ENCODE measurements at places on chromosomes 2 and 18. TPM values are rescaled to one million over a fixed set of nuclear protein-coding genes. Genes with fewer than 3 reads are reported as not detected.

DNA sequence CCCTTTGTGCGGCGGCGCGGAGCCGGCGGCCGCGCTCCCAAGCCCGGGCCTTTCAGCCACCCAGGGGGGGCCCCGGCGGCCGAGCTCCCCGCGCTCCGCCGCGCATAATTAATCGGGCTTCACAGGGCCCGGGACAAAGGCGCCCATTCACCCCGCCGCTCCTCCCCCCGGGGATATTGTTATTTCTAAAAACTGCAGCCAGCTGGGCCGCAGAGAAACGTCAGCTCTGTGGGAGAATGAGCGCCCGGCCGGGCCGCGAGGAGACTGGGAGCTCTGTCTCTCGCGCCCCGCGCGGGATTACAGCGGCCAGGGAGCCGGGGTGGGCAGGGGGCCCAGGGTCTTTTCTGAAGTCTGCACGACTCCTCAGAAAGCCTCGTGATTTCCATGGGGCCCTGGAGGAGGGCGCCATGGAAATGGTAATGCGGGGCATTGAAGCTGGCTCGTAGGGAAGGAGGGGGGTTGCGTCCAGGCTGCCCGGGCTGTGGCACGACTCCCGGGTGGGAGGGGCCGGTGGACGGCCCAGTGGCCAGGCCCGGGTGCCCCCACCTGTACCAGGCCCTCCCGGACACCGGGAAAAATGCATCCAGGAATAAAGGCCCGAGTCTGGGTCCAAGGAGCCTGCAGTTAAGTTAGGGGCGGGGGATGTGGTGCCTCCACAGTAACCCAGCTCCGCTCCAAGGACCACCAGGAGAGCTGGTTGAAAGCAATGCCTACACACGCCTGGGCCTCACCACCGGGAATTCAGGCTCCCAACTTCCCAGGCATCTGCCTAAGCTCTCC, 125.3 kb downstream of the ZFP36L2 start:
- DNase-seq: peak; percentile 45

DNA sequence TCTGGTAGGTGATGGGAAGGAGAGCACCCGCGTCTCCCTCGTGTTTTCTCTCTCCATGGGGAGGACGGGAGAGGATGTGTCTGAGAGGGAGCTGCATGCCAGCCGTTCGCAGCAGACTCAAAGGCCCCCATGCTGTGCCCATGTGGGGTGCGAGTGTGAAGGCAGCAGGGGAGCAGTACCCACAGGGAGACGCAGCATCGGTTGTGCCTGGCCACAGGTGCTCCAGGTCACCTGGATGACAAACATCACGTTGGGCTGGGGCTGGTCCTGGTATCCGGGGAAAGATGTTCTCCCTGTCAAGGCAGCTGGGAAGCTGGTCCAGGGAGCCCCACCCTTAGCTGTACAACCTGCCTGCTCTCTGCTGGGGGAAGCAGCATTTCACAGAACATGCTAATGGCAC, 119.5 kb upstream of the SALL3 start:
- no peak for DNase-seq

DNA sequence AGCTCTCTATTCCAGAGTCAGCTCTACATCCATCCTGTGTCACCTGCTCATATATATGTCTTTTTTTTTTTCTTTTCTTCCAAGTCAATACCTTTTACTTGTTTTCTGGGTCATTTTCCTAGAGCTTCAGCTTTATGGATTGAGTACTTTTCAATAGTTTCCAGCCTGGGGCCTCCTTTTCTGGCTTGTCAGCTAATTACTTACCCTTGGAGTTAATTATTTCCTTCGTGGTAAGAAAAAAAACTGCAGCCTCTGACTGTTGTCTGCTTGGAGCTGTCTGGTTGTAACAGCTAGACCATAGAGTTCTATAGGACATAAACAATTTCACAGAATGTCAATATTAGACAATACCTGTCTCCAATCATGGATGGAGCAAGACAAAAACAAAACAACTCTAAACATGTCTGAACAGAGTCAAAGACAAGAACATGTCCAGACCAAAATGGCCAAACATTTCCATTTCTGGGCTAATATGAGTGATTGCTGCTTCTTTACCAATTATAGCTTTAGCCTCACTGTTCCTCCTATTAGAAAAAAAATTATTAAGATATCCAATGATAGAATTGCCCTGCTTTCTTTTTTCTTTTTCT, 643.1 kb downstream of the SLC4A3 start:
- no peak for DNase-seq

Gene UGT1A3
- polyA plus RNA-seq: not detected

DNA sequence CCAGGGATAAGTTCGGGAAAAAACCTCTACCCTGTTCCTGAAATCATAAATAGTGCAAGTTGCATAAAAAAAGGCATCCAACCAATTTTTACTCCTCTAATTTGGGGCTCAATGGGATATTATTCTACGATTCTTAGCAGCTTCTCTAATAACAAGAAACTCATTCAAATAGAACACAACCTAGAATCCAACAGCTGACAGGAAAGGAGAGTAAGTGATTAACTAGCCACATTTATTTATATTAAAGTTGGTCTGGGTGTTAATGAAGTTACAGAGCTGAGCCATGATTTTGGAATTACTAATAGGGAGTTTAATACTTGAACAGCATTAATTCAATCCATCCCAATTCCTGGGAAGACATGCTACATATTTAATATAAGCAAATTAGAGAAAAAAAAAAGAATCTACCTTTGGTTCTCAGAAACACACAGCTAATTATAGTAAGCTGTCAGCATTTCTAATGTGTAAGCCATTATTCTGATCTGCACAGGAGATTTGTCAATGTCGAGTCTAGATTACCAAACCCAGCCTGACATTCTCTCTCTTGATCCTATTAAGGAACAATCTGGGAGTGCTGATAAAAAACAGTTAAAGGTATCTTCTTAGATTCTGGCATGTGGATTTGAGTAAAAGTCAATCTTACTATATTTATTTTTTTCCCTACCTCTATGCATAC, 267.7 kb downstream of the NBAS start:
- no peak for DNase-seq

DNA sequence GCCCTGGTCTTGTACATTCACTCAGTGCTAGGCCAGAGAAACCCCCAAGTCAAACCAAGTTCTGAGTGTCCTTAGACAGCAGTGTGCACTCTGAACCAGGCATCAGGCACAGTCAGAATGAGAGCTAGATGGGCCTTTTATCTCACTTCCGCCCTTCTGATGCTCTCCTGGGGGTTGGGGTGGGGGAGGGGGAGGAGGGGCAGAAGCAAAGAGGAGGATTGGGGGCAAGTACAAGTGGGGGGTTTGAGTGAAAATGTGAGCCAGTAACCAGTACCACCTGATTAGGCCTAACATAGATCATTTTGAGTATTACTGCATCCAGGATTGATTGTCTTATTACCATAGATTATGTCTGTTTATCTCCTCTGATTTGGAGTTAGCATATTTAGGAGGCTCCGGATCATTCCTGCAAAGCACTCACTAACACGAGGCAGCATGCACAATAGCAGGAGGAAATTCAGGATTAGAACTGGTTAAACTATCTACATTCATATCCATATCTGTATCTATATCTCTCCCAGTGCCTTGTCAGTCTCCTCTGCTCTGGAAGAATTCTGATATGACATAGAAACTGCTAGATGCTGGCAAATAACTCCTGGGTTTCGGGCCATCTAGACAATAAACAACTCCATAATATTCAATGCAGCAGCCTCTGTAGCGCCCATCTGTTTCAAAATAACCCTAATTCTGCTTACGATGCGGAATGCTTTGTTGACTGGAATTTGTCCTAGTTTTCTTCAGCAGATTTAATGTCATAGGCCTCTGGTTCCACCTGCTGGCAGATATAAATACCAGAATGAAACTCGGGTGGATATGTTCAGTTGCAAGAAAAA, 149.1 kb downstream of the RHBDD1 start:
- peak; percentile 57 for DNase-seq

DNA sequence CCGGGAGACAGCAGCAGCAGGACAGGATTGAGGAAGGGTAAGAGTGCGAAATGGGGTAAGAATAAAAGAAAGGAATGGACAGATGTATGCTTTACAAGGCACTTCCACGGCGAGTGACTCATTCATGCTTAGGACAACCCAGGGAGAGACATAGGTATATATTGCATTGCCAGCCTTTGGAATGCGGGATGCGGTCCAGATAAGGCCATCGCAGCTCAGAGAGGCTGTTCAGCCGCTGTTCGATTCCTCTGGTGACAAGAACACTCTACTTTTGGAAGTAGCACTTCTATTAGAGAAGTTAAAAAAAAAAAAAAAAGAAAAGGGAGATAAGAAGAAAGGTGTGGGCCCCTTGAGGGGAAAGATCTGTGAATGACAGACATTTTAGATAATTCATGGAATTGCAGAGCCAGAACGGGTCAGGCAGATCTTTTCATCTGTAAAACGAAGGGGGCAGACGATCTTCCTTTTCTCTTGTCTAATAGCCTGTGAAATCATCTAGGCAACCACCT, 819 bp upstream of the NCOA1 start:
- DNase-seq: peak; percentile 31

Gene CHMP1B
- polyA plus RNA-seq: 52.6 TPM

GRCh38 chr2:125839945-125840344, 816.0 kb upstream of the GYPC start:
- DNase-seq: no peak

Gene FBXO48
- polyA plus RNA-seq: 2.8 TPM

Gene HRH4
- 0.05 TPM for polyA plus RNA-seq

DNA sequence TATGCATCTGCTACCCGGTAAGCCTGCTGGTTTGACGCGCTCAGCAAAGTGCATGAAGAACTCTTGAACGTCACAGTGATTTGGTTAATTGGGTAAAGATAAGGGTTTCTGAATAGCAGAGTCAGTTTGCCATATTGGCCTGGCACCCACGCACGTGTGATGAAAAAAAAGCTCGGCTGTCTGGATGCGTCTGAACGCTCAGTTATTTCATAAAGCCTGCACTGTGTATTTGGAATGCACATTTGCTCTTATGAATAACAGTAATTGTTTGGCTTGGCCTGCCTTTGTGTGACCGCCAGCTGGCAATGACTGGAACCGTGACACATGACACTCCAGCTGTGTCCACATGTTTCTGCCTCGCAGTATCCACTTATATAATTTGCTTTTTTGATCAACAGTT, 129.2 kb upstream of the MEIS1 start:
- DNase-seq: peak; percentile 8

GRCh38 chr2:160271171-160272086, 71.4 kb upstream of the ITGB6 start:
- DNase-seq: no peak

Gene TLX2
- 3.2 TPM for polyA plus RNA-seq

- DNase-seq: peak; percentile 6
Observed at GRCh38 chr2:26887151-26887550, 39.2 kb downstream of the DPYSL5 start.

DNA sequence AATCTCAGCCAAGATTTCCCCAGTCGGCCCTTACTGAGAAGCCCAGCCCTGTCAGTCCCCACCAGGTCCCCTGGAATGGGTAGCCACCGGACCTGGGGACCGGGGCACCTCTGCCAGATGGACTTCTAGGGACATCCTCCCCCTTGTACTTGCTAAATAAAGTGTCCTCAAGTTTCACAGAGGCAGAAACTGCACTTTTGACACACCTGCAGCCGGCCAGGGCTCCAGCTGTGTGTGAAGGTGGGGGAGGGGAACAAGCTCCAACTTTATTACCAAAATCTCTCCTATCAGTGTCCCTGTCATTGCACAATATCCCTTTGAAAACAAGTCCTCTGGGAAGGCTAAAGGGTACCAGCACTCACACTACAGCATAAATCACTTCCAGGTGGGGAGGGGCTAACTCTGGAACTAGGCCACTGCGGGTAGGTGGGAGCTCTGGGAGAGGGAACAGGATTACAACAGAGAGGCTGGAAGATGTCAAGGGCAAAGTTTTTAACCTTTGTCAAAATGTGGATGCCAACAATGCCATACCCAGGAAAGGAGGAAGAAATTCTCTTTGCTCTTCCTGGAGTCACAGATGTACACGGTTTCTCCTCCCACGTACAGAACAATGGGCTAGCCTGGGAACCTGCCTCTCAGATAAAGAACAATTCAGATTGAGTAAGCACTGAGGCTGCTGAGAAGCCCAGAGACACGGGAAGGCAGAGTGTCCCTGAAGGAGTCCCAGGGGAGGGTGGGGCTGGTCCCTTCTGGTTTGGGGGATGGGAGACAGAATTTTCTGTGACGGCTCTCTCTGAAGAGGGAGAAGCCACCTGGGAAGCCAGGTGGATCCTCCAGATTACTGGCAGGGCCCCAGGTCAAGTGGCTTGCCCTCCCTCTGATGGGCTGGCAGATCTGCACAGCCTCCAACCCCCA, 11.0 kb downstream of the SDC1 start:
- no peak for DNase-seq

GRCh38 chr18:10015941-10016819, 102.4 kb downstream of the VAPA start:
- DNase-seq: no peak

GRCh38 chr2:176164611-176165369, 7.7 kb downstream of the HOXD3 start:
- DNase-seq: no peak
